Fibroblast of skin of scalp (primary cell): ENCODE measurements at places on chromosomes 7 and 10.

DNA sequence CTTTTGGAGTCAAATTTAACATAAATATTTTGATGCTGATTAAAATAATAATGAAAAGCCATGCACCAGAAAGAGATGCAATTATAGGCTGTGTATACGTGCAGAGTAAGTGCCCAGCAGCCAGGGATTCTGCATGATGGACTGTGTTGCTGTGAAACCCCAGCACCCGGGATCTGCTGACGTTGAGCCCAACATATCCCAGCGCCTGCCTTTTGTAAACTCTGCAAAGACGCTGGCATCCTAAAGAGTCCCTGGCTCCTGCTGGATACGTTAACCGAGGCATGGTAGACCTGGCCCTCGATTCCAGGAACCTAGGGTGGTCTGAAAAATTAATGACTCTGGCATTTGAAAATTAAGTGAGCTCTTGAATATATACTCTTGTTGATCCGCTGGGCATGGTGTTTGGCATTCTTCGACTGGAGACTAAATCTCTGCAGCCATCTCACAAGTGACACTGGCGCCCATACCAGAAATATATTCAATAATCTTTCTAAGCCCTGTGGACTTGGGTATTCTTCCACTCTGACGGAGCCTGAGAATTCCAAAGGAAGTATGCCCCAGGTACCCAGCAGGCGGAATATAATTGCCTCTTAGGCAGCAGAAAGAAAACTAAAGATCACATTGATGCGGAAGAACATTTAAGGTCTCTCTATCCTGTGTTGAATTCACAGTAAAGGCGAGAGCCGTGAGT is 191.2 kb upstream of the SH2B2 start:
- DNase-seq, result no peak

DNA sequence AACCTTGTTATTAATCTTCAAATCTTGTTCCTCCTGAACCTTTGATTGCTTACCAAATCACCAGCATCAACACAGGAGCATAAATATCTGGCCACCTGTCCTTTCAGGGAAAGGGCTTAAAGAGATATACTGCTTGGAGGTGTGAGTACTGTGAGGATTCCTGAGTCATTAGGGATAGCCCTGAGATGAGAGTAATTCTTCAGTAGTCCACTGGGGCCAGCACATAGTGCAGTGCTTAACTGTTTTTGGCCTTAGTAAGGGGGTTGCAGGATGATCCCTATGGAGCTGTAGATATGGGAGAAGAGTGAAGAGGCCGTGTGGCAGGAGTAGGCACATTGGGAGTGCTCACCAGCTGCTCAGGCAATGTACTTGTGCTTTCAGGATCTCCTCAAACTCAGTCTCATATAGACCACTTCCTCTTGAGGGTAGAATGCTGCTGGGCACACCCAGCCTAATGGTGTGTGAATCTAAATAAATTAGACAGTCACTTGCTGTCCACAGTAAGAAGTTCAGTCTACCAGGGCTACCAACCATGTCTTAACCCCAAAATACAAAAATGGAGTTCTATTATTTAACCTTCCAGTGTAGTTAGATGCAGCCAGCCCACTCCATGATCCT is 26.5 kb upstream of the GPR141 start:
- DNase-seq, result no peak

DNA sequence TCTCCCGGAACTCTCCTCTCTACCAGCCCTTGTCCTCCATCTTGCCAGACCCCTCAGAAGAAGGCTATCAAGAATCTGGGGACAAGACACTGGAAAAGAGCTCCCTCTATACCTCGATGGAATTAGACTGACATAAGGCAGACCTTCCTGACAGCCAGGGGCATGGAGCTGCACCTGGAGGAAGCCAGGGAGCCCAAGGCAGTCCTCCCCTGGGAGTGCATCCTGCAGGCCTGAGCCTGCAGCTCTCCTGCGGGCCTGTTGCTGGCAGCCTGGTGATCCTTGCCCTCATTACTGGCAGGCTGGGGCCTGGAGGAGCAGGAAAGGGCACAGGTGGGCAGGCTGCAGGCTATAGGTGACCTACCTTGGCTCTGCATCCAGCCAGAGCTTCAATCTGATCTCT is 323.4 kb downstream of the GRID1 start:
- DNase-seq, result no peak

GRCh38 chr7:2461268-2462026 is 14.8 kb downstream of the GRIFIN start:
- DNase-seq, result no peak

DNA sequence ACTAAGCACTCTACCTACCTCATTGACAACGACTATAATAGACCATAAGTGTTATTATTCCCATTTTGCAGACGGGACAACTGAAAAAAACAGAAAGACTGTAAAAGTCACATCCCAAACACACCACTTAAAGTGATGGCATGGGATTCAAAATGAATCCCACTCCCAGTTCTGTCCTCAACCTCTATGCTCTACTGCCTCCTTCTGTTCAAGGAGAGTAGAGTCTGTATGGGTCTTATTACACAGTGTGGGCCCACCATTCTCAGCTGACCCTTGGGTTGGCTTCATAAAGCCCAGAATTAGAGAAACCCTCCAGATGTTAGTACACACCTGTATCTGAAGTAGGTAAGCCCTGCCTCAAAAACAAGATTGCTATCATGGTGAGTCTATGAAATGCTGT is 102.2 kb downstream of the GRM8 start:
- no peak for DNase-seq

DNA sequence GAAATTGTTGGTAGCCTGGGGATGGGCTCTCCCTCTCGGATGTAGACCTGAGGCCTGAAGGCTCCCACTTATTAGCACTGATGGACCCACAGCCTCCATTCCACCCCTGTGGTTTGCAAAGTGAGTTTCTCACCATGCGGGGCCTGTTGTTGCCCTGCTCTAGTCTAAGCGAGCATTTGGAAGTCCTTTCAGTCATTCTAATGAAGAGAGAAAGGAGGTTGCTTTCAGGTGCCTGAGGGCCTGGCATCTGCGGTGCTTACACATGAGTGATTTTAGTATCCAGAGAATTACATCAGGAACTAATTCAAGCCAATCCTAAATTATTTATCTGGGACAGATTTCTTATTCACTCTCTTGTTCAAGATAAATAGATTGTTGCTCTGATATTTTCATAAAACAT is 61.6 kb downstream of the NAMPT start:
- DNase-seq, result no peak

- DNase-seq, result peak; percentile 84
Observed at GRCh38 chr7:76037310-76037709, 10.5 kb downstream of the STYXL1 start.

DNA sequence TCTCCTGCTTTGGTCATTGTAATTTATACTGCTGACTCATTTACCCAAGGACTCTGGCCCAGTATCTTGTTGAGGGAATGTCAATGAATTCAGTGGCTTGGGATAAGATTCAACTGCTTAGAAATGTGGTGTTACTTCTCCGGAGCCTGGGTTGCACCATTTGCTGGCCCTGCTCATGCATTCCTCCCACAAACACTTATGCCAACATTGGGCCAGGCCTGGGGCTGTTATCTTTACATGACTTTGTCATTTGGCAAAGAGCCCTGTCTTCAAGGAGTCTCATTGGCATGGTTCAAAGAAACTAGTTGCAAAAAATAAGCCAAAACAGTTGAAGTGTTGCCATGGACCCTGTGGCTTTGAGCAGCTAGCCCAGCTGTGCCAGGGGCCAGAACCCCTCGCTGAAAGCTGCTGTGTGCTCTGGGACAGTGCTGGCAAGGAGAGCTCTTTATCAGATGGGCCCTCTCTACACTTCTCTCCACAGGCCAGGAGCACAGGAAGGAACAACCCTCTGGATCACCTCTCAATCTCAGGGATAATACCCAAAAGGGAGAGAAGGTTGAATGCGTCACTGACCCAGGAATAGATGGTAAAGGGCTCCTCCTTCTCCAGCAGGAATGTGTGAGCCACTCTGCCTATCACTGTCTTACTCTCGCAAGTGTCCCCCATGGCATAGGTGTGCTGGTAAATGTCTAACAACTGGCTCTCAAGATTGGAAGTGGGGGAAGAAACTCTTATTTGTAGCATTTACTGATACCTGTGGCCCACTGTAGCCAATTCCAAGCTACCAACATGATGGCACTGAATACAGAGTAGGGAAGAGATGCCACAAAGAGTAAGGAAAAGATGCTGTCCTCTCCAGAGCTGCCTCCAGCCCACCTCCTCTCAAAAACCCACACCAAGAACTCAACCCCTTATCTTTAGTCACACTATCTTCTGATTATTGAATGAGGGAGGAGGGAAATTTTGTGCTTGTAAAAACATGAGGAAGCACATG is 23.5 kb upstream of the PDE1C start:
- peak; percentile 89 for DNase-seq

GRCh38 chr10:108902619-108903285 is 1020.6 kb downstream of the XPNPEP1 start:
- DNase-seq, result no peak

- peak; percentile 46 for DNase-seq
Observed at GRCh38 chr7:24963218-24963617, 16.8 kb downstream of the OSBPL3 start.

- no peak for DNase-seq
Observed at GRCh38 chr7:33044401-33044718, 18.2 kb downstream of the NT5C3A start.

GRCh38 chr10:102312683-102313082 is 67.4 kb downstream of the GBF1 start:
- DNase-seq, result no peak

- no peak for DNase-seq
Observed at GRCh38 chr7:159038066-159038465, 106.6 kb downstream of the VIPR2 start.

DNA sequence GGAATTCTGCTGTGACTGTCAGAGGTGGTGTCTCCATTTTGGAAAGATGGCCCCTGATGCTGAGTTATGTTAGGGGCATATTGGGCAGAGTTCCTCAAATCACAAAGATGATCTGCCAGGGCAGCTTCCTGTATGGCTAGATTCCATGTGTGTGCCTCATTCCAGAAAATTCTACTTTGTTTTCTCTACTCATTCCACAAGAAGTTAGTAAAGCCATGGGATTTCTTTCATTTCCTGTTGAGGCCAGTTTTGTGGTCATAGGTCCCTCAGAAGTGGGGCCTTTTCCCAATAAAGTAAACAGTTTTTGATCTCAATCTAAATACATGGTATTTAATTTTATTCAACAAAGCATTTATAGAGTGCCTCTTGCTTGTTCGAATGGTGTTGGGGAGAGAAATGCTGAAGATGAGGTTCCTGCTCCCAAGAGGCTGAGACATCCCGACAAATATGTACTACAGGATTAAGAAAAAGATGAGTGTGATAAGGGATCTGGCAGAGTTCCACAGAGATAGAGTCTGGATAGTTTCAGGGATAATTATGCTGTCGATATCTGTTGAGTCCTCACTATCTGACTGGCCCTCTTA is 33.0 kb downstream of the MINDY4 start:
- DNase-seq, result peak; percentile 93

GRCh38 chr7:137488038-137488437 is 144.5 kb upstream of the PTN start:
- no peak for DNase-seq

DNA sequence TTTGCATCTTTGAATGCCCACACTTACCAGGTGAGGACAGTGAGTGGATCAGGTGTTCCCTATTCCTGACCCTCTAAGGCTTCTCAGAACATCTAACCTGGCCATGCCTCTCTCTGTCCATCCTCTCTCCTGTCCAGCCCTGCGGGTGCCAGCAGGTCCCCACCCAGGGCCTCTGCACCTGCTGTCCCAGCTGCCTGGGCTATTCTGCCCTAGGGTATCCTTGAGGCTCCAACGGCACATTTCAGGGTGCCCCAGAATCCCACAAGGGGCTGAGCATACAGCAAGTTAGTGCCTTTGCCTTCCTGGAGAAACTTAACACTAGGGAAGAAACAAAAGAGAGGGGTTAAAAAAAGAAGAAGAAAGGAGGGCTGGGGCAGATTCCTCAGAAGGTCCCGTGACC is 107.4 kb downstream of the UNCX start:
- DNase-seq, result no peak

GRCh38 chr10:59830601-59831259 is 75.6 kb downstream of the CCDC6 start:
- DNase-seq, result peak; percentile 59

- no peak for DNase-seq
Observed at GRCh38 chr7:30369879-30370278, 85.5 kb downstream of the ZNRF2 start.

DNA sequence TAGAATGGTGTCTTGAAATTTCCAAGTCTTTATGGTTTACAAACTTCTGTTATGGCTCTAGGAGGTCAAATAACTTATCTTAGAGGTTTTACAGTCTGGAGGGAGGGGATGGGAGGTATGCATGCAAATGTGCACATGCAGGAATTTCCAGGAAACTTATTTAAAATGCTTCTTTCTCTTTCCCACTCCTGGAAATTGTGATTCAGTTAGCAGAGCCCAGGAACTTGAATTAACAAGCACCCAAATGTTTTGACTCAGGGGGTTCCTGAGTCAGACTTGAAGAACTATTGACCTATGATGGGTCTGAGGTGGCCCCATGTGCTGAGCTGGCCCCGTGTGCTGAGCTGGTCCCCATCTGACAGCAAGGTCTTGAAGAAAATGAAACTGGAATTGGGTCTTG is 669.4 kb downstream of the INHBA start:
- peak; percentile 56 for DNase-seq

- DNase-seq, result no peak
Observed at GRCh38 chr7:50262446-50262845, 42.1 kb upstream of the IKZF1 start.

DNA sequence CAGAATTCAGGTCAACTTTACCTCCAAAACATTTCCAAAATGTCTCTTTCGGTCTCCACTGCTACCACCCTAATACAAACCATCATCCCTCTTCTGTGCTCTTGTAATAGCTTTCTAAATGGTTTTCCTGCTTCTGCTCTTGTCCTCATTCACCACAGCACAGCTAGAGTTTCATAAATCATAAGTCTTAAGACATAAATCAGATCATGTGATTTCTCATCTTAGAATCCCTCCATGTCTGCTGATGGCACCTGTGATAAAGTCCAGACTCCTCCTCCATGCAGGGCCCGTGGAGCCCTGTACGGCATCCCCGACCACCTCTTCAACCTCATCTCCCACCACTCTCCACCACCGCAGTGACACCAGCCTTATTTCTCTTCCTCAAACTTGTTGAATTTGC is 212.3 kb upstream of the MKLN1 start:
- DNase-seq, result no peak

GRCh38 chr10:2543142-2543886 is 524.0 kb upstream of the PFKP start:
- DNase-seq, result no peak

DNA sequence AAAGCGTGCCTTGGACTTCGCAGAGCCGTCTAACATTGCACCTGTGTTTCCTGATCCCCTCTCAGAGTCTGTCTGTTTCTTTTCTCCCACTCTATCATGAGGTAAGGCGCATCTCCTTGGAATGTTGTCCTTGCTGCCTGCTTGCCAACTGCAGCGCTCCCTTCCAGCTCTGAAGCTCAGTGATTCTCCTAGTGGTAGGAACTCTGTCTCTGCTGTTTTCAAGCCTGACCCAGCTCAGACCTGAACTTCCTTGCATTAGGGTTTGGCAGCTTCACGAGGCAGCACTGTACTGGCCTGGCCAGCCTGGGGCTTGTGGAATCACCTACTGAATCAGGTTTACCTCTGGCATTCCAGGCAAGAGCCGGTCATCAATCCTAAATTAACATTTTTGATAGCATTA is 123.9 kb downstream of the CREB5 start:
- peak; percentile 61 for DNase-seq
